ENCODE measurements at places on chromosomes 4 and X.

- DNase-seq: no peak
These were observed 52.7 kb upstream of the FTHL17 start for GRCh38 chrX:31124536-31124935.

DNA sequence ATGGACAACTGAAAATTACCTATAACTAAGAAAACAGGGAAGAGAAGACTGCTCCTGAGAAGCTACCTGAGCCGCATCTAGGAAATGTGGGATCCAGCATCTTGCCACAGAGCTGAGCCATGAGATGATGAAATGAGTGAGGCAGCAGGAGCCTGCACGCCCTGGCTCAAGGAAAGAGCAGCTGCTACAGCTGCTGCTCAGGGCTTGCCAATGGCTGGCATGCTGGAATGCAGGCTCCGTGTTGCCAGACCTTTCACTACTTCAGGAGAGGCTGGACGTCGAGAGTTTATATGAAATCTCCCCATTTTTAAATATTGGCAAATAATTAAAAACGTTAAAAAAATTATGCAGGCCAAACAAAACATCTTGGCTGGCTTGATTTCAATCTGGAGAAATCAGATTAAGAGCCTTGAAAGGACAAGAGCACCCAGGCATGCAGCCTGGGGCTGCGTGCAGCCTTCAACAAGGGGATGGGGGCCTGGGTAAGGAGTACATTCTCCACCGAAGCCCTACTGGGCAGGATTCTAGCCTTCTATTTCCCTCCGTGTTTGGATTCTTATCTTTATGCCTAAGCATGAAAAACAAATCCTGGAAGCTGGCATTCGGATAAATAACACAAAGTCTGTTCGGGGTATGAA is 227.6 kb downstream of the NR3C2 start:
- DNase-seq: no peak

GRCh38 chr4:182764137-182764536 is 153.0 kb downstream of the DCTD start:
- DNase-seq: no peak

DNA sequence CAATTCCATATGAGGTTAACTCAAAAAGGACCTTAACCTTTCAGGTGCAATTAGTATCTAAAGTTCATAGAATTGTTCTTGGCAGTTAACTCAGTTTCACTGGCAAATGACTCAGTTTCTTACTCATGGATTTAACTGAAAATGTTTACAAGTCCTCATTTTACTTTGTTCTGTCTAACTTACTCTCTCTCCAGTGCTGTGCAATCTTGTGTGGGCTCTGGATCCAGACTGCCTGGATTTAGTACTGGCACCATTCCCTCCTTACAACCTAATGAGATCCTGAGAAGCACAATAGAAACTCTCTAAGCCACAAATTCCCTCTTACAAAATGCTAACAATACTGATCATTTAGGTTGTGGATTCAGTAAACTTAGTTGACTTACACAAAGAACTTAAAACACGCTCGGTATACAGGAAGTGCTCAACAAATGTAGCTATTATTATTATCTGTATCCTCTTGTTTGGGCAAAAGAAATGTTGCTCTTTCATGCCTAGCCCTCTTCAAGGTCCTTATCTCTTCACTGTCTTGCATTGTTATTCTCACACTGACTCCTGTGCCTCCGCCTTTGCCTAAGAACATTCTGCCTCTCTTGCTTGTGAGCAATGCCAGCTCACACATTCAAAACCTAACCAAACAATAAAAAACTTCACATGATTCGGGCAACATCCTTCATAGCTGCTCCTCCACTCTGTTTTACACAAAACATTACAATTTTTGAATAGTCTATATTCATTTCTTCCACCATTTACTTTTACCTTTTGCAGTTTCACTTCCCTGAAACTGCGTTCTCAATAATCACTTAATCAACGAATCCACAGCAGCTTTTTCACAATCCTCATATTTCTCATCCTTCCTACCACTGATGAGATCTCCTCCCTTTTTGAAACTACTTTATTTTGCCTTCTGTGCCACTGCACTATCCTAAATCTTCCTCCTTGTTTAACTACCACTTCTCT is 91.8 kb downstream of the PDE5A start:
- DNase-seq: no peak

DNA sequence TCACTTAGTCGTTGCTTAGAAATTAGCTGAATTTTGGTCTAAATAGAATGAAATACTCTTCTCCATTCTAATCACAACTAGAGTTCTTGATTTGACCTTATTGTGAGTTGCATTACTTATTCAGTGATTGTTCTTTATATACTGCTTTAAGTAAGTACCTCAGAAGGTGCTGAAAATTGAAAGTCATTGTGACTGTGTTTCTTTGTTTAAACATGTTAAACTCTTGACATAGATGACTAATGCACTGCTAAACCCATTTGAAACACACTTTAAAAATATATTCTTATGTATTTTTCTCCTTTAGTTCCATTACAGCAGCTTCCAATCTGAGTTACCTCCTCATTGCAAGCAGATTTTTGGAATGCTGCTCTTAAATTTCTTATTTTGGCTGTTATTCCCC is 9.1 kb downstream of the TSPAN7 start:
- DNase-seq: no peak

DNA sequence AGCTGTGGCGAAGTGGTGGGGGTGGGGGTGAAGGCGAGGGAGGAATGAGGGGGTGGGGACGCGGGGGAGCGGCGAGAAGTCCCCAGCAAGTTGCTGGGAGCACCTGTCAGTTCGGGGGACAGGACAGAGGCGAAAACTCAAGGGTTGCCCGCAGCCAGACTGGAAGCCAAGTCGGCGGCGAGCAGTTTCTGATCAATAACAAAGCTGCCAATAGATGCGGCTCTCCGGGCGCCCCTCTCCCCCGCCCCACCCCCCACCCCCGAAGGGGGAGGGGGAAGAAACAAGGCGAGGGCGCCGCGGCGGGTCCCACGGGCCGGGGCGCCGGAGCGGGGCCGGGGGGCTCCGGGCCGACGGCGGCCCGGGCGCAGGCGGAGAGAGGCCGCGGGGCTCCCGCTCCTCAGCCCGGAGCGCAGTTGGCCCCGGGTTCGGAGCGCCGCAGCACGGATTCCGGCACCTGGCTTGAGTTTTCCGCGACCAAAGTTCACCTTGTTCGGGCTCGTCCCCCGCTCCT is 379 bp downstream of the PDGFC start:
- DNase-seq: no peak

- no peak for DNase-seq
These were observed 88.4 kb downstream of the FRMPD3 start for GRCh38 chrX:107537815-107538214.

DNA sequence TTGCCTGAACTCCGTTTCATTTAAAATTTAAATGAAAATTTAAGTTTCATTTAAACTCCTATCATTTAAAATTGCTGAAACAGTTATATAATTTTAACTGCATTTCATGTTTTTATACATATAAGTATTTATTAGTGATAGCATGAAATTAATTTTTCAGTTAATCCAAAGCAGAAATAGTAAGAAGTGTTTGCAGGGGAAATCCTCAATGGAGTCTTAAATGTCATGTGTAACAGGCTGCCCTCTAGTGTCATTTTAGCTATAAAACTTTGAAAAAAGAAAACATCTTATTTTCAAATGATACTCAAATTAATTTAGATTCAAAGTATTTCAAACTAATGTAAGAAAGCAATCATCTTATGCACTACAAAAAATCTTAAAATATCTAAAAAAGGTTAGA is 27.2 kb downstream of the TAPT1 start:
- no peak for DNase-seq

- no peak for DNase-seq
These were observed 17.1 kb upstream of the SLC7A11 start for GRCh38 chr4:138259271-138259670.

DNA sequence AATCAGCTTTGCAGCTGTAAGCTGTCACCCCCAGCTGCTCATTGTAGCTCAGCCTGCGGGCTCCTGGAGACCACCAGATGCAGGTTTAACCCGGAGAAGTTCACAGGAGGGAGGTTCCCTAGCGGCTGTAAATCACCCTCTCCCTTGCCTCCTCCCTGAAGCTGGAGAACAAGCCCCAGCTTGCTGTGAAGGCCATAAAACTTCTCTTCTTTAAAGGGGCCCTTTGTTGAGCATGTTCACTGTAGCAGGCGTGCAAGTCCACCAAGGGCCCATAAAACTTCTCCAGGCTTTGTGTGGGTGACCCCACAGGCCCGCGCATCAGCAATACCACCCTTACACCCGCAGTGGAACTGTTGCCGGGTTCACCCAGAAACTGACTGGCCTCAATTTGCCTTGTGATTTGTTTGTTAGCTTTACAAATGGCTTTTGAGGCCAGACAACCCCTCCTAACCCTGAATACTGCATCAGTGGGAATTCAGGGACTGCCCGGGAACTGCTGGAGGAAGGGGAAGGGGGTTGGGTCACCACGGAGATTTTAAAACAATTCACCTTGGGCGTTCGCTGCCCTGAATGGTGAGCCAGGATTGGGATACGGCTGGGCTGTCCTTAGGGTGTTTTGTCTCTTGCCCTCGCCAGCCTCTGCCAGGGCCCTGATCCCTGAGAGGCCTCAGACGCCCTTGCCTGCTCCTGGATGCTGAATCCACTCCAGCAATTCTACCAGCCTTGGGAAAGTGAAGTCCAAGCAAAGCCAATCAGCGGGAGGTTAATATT is 49.5 kb upstream of the ATP6AP2 start:
- DNase-seq: no peak

- no peak for DNase-seq
These were observed 117.9 kb upstream of the FAM9B start for GRCh38 chrX:9151772-9152307.

DNA sequence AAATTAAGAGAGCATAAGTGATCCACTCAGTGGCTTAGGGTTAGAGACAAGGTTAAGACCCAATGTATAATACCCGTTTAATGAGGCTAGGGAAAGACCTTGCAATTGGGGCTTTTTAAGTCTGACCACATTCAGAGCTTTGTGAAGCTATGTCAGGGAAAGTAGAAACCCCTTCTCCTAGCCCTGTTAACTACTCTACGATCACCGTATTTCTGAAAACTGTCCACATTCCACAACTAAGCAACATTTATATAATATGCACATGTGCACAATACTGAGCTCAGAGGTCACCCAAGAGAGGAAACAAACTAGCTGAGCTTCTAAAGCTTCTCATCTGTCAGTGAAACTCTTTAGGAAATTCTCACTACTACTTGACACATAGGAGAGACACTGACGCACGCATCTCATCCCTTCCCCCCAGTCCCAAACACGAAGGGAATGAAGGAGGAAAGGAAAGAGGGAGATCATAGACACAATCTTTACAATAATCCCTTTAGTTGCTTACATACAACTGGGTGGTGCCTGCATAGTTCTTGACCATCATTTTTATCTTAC is 56.2 kb downstream of the METTL14 start:
- no peak for DNase-seq

- DNase-seq: no peak
These were observed 1.9 kb downstream of the OCIAD2 start for GRCh38 chr4:48904541-48905142.

GRCh38 chr4:145828802-145829485 is 109.7 kb downstream of the ZNF827 start:
- no peak for DNase-seq

DNA sequence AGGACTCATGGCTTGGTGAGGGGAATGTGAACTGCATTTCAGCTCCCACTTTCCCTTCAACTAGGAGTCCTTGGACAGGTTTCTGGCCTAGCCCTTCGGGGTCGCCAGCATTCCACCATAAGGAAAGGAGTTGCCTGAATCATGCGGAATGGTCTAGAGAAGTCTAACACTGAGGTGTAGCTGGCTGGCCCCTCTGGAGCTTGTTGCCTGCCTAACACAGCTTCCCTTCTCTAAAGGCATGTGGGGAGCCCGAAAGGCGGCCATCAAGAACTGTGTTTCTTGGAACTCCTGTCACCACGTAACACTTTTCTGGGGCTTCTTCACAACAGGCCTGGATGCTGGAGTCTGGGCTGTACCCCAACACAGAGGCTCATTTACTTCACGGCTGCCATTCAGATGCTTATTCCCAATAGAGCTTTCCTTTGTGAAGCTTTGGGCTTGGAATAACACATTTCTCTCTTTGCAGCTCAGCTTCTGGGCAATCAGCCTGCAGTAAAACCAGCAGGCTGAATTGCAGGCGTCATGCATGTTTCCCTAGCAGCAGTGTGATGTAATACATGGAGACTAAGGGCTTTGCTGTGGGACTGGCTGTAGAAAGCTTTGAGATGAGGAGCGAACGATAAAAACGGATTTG is 5.4 kb downstream of the GABRQ start:
- DNase-seq: no peak

DNA sequence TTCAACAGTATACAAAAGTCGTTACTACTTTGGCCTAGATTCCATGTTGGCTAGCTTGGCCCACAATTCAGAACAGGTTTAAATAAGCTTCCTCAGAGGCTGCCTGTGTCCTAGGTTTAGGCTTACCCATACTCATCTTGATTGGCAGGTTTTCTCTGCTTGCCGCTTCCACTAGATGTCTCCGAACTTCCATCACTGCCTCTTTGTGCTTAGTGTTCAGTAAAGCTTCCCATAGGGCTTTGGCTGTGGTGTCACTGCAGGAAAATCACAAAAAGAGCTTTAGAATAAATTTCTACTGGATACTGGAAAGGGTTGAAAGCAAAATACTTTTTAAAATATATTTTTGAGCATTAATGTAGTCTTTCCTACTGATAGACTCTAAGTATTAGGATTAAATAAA is 52.4 kb downstream of the SCFD2 start:
- no peak for DNase-seq

GRCh38 chr4:158964114-158964727 is 138.7 kb upstream of the RAPGEF2 start:
- no peak for DNase-seq

DNA sequence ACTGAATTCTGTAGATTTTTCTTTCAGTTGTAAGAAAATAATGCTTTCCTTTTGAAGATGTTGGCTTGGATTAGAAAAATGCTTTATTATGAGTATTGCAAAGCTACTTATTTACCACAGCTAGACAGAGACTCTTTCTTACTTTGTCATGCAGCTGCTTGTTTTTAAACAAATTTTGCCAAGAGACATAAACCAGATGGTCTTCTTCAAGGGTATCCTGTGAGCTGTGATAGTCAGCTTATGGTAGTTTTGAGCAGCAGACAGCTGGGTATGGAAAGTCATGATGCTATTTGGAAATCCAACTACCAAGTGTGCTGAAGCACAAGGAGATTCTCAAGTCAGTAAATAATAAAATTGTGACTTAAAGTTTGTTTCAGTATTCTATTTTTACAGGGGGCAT is 941.5 kb downstream of the DMD start:
- no peak for DNase-seq

DNA sequence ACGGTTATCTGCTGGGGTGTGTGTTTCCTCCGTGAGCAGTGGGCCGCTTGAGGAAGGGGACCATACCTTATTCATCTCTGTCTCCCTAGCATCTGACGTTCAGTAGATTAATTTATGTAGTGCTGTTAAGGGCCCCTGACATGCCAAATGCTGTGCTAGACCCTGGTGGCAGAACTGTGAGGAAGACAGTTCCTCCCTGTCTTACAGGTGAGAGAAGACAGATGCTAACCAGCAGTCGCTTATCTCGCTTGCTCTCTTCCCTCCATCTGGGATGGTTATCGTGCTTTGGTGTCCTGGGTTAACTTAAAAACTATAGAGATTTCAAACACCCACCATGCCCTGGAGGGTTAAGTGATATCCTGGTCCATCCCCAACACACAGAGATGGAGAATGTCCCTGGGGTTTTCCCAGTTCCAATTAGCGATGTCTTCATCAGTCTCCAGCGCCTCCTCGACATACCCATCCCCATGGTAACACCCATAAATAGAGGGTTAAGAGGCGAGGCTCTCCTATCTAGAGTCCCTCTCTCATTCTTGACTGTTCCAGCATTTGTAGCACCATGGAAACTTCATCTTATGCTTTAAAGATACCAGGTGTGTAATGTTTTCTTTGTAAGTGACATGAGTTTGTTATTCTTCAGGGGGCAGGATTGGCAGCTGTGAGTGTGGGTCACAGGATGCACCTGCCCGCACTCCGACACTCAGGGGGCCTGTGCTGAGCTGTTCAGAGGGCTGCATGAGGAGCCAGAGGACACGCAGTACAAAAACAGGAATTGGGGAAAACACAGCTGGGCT is 135.2 kb downstream of the STK32B start:
- DNase-seq: no peak
